GM23248 (cell line): ENCODE measurements at places on chromosomes 6 and 20. TPM values are rescaled to one million over a fixed set of nuclear protein-coding genes. Genes with fewer than 3 reads are reported as not detected.

The PI16 gene
- polyA plus RNA-seq, result 390 and 398 TPM in 2 replicates

The BTNL2 gene
- polyA plus RNA-seq, result not detected in 2 replicates

The CPNE5 gene
- polyA plus RNA-seq, result 0.14 and 0.23 TPM in 2 replicates

The SLC22A1 gene
- not detected in 2 replicates for polyA plus RNA-seq

The NRN1 gene
- polyA plus RNA-seq, result 50.5 and 51.8 TPM in 2 replicates

The MRAP2 gene
- 0.96 and 1.1 TPM in 2 replicates for polyA plus RNA-seq

The THBD gene
- 5.9 and 7.4 TPM in 2 replicates for polyA plus RNA-seq

The SYTL3 gene
- polyA plus RNA-seq, result 2.3 and 3.8 TPM in 2 replicates

The PTCRA gene
- not detected in 2 replicates for polyA plus RNA-seq

The AAR2 gene
- 35.4 and 36.9 TPM in 2 replicates for polyA plus RNA-seq

The DCBLD1 gene
- 24.0 and 25.1 TPM in 2 replicates for polyA plus RNA-seq

The NOTCH4 gene
- polyA plus RNA-seq, result 1.2 TPM in 2 replicates

The MLN gene
- not detected in 2 replicates for polyA plus RNA-seq

The RCAN2 gene
- polyA plus RNA-seq, result 8.7 and 8.8 TPM in 2 replicates
